ENCODE measurements at places on chromosomes 5 and 9.

DNA sequence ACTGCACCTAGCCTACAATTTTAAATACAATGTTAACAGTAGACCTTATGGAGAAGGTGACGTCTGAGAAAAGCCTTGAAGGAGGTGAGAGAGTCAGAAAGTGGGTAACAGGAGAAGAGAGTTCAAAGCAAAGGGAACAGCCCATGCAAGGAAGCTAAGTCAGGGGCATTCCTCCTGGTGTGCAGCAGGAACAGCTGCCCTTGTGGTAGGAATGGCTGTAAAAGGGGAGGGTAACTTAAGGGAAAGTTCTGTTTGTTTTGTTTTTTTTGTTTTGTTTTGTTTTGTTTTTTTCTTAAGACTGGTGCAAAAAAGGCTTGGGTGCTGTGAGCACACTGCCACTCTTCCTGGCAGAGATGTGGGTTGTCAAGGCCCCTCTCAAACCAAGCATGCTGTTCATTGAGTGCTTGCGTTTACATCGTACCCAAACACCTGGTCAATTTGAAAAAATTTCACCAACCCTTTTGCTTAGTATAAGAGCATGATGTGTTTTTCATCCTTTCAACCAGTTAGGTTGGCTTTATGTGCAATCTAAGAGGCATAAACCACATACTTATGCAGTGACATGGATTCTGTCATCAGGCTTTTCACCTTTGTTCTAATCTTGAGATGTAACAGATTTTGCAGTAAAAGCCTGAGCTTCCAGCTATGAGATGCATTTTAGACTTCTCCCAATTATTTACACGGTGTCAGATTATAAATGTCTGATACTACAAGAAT is 279.7 kb downstream of the GLIS3 start:
- DNase-seq: no peak

GRCh38 chr5:34913072-34913471 is 2.2 kb downstream of the RAD1 start:
- no peak for DNase-seq

DNA sequence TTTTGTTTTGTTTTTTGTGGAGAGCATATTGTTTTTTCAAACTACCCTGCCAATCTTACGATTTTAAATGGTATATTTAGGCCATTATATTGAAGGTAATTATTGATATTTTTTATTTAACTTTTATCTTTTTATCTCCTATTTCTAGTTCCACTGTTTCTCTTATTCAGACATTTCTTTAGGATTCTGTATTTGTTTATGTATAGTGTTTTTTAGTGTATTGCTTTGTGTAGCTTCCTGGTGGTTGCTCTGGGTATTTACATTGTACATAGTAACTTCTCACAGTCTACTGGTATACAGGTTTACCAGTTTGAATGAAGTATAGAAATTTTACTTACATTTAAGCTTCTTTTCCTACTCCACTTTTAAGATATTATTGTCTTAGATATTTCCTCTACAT is 63.2 kb downstream of the ERCC6L2 start:
- DNase-seq: no peak

DNA sequence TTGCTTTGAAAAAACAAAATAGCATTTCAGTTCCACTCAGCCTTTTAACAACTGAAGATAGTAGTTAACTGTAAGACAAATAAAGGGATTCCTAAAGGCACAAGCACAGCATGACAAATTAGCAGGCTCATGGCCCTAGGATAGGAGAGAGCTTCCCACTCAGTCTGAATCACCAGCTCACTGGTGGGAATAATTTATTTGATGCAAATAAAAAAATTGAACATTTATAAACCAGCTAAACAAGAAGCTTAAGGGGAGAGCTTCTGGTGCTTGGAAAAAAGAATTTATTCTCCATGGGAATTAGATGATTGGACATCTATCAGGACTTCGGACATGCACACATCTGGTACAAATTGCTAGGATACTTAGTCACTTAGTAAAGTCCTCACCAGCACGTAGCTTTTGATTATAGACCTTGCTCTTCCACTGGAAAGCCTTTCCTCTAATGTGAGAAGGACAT is 294.1 kb upstream of the TNC start:
- DNase-seq: no peak

- DNase-seq: no peak
Observed at GRCh38 chr9:37730839-37731238, 22.8 kb upstream of the TRMT10B start.

DNA sequence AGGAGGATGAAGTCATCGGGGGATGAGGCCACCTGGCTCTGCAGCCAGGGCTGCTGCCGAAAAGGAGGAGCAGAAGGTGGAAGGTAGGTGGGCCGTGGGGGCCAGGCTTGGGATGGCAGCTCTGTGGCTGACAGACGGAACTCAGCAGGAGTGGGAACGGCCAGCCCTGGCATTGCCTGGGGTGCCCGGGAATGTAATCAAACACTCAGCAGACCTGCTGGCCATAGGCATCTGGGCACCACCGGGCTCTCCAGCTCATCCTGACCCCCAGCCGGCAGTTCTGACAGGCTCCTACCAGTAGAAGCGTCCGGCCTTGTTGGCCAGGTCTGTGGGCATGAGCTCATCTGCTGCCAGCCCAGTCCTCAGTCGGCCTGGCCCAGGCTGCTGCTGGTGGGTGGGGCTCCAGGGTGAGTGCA is 4.3 kb upstream of the FAT2 start:
- DNase-seq: no peak

DNA sequence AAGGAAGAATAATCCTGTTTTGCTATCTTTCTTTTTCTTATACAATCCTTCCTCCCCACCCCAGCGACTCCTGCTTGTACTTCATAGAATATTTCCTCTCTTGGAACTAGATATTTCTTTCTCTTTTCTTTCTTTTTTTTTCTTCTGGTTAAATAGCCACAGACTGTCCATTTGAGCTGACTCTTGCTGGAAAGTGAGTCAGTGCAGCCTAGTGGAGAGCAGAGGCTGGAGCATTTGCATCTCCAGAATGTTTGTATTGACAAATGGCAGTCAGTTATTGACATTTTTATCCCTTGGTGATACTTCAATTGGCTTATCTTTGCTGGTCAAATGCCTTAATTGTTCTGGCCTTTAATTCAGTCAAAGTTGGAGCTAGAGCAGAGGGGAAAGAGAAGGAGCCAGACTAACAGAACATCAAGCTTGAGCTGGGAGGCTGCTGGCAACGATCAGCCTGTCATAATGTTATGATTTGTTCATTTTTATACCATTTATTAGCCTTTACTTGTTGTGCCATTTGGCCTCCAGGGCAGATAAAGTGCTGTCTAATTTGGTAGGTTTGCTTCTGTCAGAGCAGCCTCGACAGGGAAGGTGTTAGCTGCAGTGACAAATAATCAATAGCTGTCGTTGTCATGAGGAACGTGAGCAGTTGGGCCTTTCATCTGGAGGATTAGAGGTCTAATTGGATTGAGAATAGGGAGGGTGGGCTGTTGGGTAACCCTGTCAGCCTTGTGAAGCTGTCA is 69.0 kb downstream of the INVS start:
- no peak for DNase-seq

GRCh38 chr5:81522571-81522970 is 128.6 kb upstream of the ACOT12 start:
- no peak for DNase-seq

GRCh38 chr5:132876020-132876759 is 2.7 kb downstream of the LEAP2 start:
- DNase-seq: no peak

GRCh38 chr5:58044166-58044565 is 415.7 kb downstream of the PLK2 start:
- DNase-seq: no peak

GRCh38 chr9:113228130-113228665 is 6.9 kb downstream of the SLC31A1 start:
- no peak for DNase-seq

DNA sequence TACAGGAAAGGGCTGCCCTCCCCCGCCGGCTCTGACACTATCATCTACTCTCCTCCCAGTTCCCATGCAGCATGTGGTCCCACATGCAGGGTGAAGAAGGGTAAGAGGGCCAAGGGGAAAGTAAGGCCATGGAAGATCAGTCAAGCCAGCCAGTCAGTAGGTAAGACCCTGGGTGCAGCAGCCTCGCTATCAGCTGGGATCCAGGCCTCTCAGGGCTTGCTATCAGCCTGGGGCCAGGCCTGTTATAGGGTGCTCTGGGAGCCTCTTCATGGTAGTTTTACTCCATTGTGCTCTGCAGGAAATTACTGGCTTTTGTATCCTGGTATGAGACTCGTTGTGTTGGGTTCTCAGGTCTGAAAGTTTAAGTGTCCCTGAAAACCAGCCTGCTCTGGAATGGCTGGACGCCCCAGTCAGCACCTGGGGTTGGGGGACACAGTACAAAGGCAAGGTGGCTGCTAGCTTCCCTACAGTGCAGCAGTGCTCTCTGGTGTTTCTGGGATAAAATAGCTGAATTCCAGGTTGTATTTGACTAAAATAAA is 21.4 kb downstream of the SLC22A4 start:
- DNase-seq: no peak

GRCh38 chr9:86177995-86178394 is 78.6 kb upstream of the GOLM1 start:
- DNase-seq: no peak

GRCh38 chr5:94407023-94407422 is 211.4 kb downstream of the KIAA0825 start:
- DNase-seq: no peak

DNA sequence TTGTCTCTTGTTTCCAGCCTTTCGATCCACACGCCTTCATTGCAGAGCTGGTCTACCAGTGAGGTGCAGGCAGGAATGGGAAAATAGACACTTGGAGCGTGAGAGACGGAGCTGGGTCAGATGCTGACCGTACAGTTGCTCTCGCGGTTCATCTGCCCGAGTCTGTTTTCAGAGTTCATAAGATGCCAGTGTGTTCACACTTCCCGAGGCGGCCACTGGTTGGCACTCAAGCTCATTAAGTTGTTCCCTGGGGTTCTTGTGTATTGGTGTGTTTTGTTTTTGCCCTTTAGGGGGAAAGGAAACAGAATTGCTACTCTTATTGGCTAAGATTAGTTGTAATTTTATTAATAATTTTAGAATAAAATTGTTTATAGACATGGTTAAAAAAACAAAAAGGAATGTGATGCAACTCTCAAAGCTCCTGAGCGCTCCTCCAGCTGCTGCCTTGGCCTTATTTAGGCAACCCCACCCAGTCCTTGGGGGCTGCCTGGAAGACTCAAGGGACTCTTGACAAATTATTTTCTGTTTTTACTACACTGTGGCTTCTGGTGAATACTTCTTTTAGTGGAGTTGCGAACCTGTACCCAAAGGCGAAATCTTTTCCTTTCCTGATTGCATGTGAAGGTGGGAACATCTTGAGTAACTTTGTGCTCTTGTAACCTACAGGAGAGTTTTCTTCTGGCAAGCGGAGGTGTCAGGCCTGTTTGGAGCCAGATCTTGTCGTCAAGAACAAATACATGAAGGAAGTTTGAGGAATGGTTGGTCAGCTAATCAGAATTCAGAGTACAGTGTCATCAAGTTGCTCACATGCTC is 146.1 kb downstream of the MAST4 start:
- no peak for DNase-seq
